Activated naive CD4-positive, alpha-beta T cell (primary cell): ENCODE measurements at places on chromosomes 2 and 18.

GRCh38 chr2:99692785-99693184, 203.0 kb upstream of the REV1 start:
- DNase-seq = no peak

- no peak for DNase-seq
Measured at GRCh38 chr2:199433204-199433832, 24.4 kb downstream of the SATB2 start.

GRCh38 chr18:79587226-79587741, 92.3 kb upstream of the CTDP1 start:
- DNase-seq = no peak

DNA sequence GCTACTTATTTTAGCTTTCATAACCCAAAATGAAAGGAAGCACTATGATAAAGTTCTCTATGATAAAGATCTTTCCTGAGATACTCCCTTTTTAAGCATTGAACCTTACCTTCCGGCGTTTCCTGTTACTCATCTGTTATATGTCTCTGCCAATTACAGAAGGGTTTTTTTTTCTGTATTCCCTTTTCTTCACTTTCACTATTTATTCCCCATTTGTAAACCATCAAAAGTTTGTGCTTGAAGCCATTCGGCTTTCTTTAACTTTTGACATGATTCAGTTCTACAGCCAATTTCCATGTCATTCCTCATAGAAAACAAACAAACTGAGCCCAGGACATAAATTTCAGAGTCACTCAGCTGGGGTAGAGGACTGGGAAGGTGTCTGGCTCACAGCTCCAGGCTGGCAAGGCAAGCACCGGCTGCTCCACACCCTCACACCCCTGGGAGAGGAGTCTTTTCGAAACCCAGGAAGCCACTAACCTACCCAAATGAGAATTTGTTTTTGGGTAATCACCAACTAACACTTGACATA, 429.4 kb upstream of the TRIB2 start:
- DNase-seq = no peak

DNA sequence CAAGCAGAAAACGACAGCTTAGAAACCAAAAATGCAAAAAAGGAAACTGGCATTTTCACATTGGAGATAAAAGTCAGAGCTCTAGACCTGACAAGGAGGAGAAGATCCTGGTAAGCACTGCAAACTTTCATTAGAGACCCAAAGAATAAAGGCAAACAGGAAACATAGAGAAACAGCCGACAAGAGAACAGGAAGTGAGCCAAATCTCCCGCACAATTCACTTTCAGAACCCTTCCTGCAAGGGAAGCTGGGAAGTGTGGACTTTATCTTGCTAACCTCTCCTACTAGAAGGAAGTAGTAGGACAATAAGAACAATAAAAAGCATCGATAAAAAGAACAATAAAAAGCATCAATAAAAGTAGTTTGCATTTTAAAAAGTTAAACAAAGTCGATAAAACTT, 417.8 kb upstream of the SPHKAP start:
- no peak for DNase-seq

DNA sequence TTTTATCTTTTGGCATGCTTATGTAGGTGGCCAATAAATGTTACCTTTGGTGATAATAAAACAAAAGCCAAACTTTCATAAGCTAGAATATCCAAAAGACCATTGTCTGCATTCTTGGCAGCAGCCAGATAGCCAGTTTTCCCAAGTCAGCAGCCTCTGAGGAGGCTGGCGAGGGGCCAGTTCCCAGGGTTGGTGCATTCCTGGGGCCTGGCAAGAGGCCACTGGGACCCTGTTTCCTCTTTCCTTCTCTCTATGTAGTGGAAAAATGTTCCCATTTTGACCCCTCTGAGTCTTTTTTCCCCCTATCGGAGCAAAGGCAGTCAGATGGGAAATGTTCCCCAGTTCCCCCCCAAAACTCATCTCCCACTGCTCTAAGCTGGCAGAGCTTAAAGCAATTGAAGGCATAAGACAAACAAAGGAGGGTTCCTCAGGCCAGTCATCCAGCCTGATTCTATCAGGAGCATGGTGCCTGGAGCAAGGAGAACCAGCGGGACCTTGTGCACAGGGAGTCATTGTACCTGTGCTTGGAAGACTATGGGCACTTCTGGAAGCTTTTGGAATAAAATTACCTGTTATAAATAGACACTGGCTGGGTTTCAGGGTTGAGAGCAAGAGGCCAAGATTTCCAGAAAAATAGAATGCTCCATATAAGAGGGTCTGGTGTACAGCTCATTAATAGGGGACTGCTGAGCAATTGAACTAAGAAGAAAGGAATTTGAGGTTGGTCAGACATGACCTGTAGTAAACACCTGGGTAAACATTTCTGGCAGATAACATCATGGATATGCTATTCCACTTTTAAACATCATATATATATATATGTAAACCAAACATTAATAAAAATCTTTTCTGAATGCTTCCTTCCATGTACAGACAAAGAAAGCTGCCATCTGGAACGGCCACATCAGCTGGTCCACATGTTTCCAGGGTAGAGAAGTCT, 63.4 kb downstream of the NCKAP5 start:
- DNase-seq = no peak

DNA sequence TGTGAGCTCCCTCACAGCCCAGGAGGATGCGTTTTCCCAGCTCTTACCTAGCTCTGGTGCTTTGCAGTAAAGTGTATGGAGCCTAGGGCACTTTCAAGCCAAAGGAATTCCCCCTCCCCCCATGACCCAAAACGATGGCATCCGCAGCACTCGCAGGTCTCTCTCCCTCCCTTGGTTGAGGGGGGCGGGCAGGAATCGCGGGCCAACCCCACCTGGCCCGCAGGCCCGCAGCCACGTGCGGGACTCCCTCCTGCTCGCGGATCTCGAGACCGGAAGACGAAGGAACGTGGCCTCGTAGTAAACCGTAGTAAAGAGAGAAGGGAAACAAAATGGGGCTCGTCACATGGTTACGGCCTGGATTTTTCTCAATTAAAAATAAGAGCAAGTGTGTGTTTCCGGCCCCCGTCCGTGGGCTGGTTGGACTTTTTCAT, 8.5 kb downstream of the IRS1 start:
- DNase-seq = peak; percentile 39

DNA sequence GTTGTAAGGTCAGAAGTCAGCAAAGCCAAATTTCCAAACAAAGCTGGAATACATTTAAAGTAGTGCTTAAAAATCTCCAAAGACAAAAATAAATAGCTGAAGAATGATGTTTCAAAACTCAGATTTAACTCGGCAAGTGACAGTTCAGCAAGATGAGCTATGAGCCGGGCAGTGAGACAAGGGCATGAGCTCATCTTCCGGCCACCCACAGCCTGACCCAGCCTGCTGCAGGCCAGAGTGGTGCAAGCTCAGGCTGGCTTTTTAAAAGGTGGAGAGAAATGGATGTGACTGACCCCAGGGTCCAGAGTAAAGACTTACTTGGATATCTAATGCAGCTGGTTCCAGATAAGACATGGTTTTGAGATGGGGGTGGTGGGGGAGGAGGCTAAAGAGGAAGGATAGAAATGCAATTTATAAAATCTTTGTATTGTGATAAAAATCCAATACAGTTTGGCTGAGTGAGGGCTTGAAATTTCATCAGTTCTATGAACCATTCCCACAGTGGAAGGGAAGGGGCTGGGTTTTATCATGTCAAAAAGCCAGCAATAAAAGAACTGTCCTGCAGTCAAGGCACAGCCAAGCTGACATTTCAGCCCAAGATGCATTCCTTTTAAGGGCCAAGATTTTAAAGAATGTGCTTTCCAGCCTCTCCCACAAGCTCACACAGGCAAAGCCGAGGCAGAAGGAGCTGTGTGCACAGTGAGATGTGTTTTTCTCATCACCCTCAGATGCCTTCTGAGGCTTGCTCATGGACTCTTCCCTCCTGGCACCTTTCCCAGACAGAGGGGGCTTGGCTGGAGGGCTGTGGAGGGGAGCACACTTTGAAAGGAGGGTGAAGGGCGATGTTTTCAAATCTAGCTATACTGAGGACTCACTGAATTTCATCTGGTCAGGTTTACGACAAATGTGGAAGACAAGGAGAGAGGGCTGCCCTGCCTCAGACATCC, 97.9 kb upstream of the KLHL29 start:
- no peak for DNase-seq

- no peak for DNase-seq
Measured at GRCh38 chr2:124081154-124081716, 56.1 kb downstream of the CNTNAP5 start.

DNA sequence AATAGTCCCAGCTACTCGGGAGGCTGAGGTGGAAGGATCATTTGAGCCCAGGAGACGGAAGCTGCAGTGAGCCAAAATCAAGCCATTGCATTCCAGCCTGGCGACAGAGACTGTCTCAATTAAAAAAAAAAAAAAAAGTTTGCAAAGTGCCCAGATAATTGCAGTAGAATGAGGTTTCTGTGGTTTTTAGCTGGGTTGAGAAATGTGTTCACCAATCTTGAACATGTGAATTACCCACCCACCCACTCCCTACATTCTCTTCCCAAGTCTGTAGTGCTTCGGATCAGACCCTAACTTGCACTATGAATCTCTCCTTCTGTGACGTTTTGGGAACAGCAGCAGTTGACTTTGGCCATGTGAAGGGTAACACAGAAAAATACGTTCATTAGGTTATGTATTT, 247.3 kb downstream of the PTGR3 start:
- DNase-seq = no peak

GRCh38 chr2:109435901-109436598, 177.7 kb downstream of the SEPTIN10 start:
- DNase-seq = no peak

GRCh38 chr2:160033732-160034392, 28.6 kb downstream of the PLA2R1 start:
- no peak for DNase-seq

- DNase-seq = no peak
Measured at GRCh38 chr18:79586436-79587225, 93.0 kb upstream of the CTDP1 start.

GRCh38 chr2:6627316-6627715, 238.4 kb downstream of the CMPK2 start:
- no peak for DNase-seq

DNA sequence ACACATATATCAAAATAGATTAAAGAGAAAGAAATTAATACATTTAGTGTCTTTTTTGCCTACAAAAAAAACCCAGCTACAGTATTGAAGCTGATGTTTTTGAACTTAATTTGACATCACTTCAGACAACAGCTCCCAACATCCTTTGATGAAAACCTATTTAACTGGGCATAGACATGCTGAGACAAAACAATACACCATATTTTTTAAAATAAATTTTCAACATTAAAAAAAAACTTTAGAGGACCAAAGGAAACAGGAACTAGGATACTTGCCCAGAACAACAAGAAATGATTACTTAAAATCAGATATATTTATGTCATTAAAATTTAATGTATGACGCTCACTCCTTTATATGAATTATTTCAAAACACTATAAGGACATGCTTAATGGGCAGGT, 178.1 kb downstream of the MREG start:
- DNase-seq = no peak

GRCh38 chr2:85733121-85733960, 20.4 kb upstream of the ATOH8 start:
- no peak for DNase-seq

GRCh38 chr18:28193177-28193778, 16.3 kb upstream of the CDH2 start:
- no peak for DNase-seq

DNA sequence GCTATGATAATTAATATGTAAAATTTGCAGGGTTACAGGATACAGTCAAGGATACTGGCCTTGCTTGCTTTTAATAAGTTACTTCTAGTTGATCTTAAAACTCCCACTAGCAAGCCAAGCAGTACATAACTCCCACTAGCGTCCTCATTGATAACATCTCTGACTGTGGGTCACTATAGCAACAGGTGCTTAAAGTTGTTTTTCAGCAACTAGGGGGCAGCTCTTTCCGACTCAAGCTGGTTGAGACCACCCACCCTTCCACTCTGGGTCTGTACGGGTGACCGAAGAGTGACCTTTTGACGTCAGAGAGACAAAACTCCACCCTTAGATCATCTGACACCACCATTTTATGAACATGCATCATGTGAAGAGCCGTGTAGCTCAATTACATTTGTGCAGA, 208.6 kb downstream of the MYO1B start:
- no peak for DNase-seq

- DNase-seq = no peak
Measured at GRCh38 chr2:165015052-165015642, 59.8 kb upstream of the SLC38A11 start.

DNA sequence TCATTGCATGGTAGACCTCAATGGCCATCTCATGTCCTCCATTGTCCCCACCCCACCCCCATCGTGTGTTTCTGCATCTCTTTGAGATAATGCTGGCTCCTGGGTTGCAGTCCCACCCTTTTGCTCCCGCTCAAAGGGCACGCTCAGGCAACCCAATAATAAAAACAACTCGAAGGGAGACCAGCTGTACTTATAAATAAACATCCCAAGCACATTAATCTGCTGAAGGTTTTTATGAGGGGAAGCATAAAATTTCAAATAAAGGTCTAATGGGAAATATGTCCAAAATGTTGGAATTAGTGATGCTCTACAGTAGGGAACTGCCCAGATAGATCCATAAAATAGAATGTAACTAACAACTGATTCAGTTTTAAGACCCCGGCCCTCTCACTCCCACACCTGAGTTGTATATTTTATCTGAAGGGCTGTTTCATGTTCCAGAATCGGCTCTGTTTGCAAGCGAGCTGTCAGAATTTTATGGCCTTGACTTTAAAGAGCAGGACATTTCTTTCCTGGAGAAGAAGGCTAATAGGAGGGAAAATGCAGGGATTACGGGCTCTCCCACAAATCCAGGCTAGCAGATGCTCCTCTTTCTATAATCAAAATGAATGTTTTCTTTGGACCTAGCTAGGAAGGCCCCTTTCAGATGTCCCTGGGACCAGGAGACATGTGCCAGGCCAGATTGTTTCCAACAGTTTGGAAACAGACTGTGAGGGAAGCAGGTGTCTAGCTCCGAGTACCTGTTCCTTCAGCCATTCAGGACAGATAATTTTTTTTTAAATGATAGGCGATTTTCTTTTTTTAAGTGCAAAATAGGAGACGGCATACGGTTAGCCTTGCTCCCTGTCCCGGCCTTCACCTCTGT, 103.7 kb downstream of the APOB start:
- DNase-seq = no peak

DNA sequence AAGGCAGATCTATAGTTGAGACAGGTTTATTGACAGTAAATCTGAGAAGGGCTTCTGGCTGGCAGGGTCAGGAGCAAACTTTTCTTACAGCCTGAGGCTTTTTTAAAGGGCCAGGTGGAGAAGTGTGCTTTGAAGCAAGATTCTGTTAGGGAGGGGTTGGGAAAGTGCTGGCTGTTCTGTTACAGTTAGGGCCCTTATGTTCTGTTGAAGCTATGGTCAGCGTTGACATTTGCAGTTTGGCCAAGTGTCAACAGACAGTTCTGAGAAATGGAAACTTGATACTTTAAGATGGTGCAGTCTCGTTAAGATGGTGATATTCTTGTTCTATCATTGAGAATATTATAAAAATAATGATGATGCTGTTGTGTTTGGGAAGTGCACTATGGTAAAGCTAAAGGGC, 154.2 kb downstream of the RDH14 start:
- no peak for DNase-seq

GRCh38 chr2:127067620-127068350, 39.2 kb downstream of the BIN1 start:
- DNase-seq = peak; percentile 18

GRCh38 chr18:34993289-34993688, 47.9 kb upstream of the MAPRE2 start:
- no peak for DNase-seq
